ENCODE measurements at places on chromosomes 4 and X. TPM values are rescaled to one million over a fixed set of nuclear protein-coding genes. Genes with fewer than 3 reads are reported as not detected.

GRCh38 chr4:3301450-3302172 lies 8.8 kb downstream of the RGS12 start:
- H3K27me3 ChIP-seq = no peaks in the 10 kb centered on the region
- no peak overlapping the region for H3K4me3 ChIP-seq
- peaks cover 77% of the 10 kb centered on the region for H3K4me1 ChIP-seq
- DNase-seq = no peak
- H3K36me3 ChIP-seq = no peaks in the 10 kb centered on the region

- H3K4me3 ChIP-seq = no peak overlapping the region
- H3K27ac ChIP-seq = no peak overlapping the region
- H3K27me3 ChIP-seq = peaks cover 67% of the 10 kb centered on the region
- no peak for DNase-seq
- no peaks in the 10 kb centered on the region for H3K4me1 ChIP-seq
These were observed 35.6 kb downstream of the PAK3 start for GRCh38 chrX:111131572-111131971.

DNA sequence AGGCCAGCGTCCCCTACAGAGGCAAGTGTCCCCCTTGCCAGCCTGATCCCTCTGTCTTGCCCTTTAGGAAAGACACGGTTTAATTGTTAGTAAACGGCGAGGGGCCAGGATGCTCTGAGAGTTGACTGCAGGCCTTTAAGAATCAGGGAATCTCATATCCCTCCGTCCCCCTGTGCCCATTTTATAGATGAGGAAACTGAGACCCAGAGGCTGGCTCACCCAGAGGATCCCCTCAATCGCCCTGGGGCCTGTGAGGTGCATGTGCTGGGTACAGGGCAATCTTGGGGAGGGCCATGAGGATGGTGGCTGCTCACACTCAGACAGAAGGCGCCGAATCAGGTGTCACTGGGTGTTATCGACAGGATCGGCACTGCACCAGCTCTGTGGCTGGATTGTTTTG lies 575 bp downstream of the ZNF185 start:
- DNase-seq = no peak
- H3K36me3 ChIP-seq = no peaks in the 10 kb centered on the region
- no peak overlapping the region for H3K4me3 ChIP-seq
- H3K27me3 ChIP-seq = peaks cover 11% of the 10 kb centered on the region

Gene INTS6L
- 12.9 TPM for total RNA-seq

- DNase-seq = no peak
- H3K27me3 ChIP-seq = no peaks in the 10 kb centered on the region
- H3K27ac ChIP-seq = no peak overlapping the region
- no peak overlapping the region for H3K4me3 ChIP-seq
These were observed 43.3 kb downstream of the HELT start for GRCh38 chr4:185061610-185062009.

DNA sequence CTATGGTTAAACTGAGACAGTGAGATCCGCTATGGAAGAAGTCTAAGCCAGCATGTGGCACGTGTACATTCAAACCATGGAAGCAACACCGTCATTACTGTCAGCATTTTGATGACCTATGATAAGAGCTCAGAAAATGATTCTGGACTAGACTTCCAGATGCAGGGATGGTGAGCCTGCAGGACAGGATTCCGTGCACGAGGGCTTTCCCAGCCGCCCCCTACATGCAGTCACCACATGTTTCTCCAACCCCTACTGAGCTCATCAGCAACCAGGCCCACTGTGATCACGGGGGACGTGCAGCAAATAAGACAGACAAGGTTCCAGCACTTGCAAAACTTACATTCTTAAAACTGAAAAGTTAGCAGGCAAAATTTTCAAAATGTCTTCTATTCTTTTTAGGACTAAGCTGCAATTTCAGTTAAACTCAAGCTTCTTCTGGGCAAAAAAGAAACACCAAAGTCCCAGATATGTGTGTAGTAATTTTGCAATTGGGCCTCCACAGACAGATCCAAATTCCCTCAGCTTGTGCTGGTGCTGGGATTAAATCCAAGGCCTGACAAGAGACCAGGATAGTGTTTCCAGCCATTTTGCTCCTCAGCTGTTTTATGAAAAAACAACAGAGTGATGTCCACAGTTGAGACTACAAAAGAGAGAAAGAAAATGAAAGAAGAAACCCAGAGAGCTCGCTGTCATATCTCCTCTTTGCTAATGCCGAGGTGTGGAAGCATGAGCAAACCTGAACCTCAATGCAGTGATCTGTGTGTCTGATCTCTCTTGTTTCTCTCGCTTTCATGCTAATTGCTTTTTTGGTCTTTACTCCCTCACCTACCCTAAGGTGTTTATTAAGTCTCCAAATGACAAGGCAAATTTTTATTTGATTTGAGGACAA lies 118.2 kb downstream of the AFAP1 start:
- H3K27me3 ChIP-seq = no peaks in the 10 kb centered on the region
- peaks cover 25% of the 10 kb centered on the region for H3K36me3 ChIP-seq
- peaks cover 27% of the 10 kb centered on the region for H3K4me1 ChIP-seq
- no peak overlapping the region for H3K4me3 ChIP-seq
- H3K27ac ChIP-seq = peak overlapping the region; percentile 92

GRCh38 chrX:39205467-39205866 lies 404.2 kb downstream of the MID1IP1 start:
- no peaks in the 10 kb centered on the region for H3K4me1 ChIP-seq
- H3K27ac ChIP-seq = no peak overlapping the region
- no peaks in the 10 kb centered on the region for H3K27me3 ChIP-seq
- no peak overlapping the region for H3K4me3 ChIP-seq

Gene PGRMC1
- total RNA-seq = 201 TPM

- DNase-seq = no peak
- peaks cover 8% of the 10 kb centered on the region for H3K4me1 ChIP-seq
- H3K36me3 ChIP-seq = peaks cover 6% of the 10 kb centered on the region
- H3K27ac ChIP-seq = no peak overlapping the region
- H3K27me3 ChIP-seq = no peaks in the 10 kb centered on the region
These were observed 104.9 kb upstream of the PSAPL1 start for GRCh38 chr4:7539659-7540058.

- no peaks in the 10 kb centered on the region for H3K36me3 ChIP-seq
- DNase-seq = no peak
- no peaks in the 10 kb centered on the region for H3K4me1 ChIP-seq
- no peak overlapping the region for H3K27ac ChIP-seq
- no peaks in the 10 kb centered on the region for H3K27me3 ChIP-seq
These were observed 49.7 kb downstream of the TLL1 start for GRCh38 chr4:165922747-165923146.

DNA sequence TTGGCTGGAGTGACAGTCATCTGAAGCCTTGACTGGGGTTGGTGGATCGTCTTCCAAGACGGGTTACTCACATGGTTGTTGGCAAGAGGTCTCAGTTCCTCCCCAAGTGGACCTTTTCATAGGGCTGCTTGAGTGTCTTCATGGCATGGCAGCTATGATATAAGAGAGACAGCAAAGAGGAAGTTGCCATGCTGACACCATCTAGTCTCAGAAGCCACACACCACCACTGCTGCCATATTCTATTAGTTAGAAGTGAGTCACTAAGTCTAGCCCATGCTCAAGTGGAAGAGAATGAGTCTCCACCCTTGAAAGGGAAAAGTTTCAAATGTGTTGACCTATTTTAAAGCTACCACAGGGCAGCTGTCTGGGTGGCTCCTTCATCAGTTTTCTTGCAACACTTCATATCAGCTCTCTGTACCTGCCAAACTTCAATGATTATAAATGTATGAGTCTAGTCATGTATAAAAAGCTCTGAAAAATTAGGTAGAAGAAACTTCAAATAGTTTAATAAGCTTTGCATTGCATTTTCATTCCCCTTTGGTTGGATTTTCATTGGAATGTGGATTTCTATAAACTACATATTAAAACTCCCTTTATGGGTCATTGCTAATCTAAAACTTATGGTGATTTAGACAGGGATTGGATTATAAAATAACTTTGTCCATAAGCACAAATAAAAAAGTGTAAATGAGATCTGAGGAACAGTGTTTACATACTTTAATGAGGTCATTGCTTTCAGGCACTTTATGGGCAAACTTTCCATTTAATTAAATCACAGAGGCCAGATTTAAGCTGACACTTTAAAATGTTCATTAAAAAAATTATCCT lies 68.0 kb upstream of the ATXN3L start:
- H3K4me3 ChIP-seq = no peak overlapping the region
- no peak for DNase-seq
- H3K36me3 ChIP-seq = no peaks in the 10 kb centered on the region

GRCh38 chr4:140993370-140993769 lies 139.9 kb downstream of the RNF150 start:
- H3K4me1 ChIP-seq = no peaks in the 10 kb centered on the region
- no peak overlapping the region for H3K4me3 ChIP-seq
- no peak overlapping the region for H3K27ac ChIP-seq
- no peaks in the 10 kb centered on the region for H3K36me3 ChIP-seq

DNA sequence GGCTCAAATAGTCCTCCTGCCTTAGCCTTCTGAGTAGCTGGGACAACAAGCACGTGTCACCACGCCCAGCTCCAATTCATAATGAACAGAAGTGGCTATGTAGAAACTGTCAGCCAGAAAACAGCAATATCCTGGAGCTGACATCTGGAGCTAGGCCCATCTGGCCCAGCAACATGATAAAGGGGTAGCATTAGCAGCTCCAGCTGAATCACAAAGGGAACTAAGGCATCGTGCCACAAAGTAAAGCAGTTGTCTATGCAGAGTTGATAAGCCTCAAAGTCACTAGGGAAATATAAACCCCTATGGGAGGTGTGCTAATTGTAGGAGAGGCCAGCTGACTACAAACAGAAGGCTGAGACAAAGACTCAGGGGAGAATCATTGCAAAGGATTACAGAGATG lies 270.5 kb upstream of the GPC4 start:
- peaks cover 24% of the 10 kb centered on the region for H3K27me3 ChIP-seq
- no peaks in the 10 kb centered on the region for H3K36me3 ChIP-seq
- H3K4me1 ChIP-seq = no peaks in the 10 kb centered on the region
- H3K27ac ChIP-seq = no peak overlapping the region

DNA sequence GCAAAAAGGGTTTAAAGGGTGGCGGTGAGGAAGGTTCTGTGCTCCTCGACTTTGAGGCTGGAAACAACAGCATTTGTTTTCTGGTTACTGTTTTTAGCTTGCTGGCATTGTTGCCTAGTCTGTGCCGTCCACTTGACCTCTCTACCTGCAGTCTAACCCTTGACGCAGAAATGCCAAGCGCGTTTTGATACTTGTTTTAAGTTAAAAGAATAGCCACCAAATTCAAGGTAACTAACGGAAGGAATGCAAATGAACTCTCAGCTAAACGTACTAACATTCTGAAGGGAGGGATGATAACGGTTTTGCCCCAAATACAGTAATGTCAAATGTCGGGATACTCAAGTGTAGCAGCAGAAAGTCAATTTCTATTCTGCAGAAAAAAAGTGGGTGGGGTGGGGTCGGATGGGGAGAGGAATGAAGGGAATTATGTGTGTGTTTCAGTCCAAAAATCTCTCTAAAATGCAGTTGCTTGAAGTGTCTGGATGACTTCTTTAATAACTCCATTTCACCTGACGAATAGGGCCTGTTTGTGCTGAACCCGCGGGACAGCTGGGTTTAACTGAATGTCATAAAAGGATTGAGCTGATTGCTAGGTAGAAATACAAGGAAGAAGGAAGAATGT lies 3.4 kb upstream of the NKX6-1 start:
- DNase-seq = no peak
- H3K27ac ChIP-seq = no peak overlapping the region
- no peak overlapping the region for H3K4me3 ChIP-seq

- no peak for DNase-seq
- H3K4me3 ChIP-seq = no peak overlapping the region
- H3K27ac ChIP-seq = no peak overlapping the region
- no peaks in the 10 kb centered on the region for H3K4me1 ChIP-seq
- H3K27me3 ChIP-seq = no peaks in the 10 kb centered on the region
These were observed 88.4 kb downstream of the WDFY3 start for GRCh38 chr4:84878090-84878489.

GRCh38 chr4:100314057-100314456 lies 123.8 kb upstream of the DDIT4L start:
- H3K36me3 ChIP-seq = no peaks in the 10 kb centered on the region
- H3K27me3 ChIP-seq = no peaks in the 10 kb centered on the region
- DNase-seq = no peak

GRCh38 chr4:55348466-55348865 lies 2.4 kb downstream of the SRD5A3 start:
- DNase-seq = no peak
- peaks cover 23% of the 10 kb centered on the region for H3K4me1 ChIP-seq
- no peak overlapping the region for H3K4me3 ChIP-seq
- H3K27me3 ChIP-seq = no peaks in the 10 kb centered on the region
- no peak overlapping the region for H3K27ac ChIP-seq

- peaks cover 21% of the 10 kb centered on the region for H3K4me1 ChIP-seq
- no peak overlapping the region for H3K4me3 ChIP-seq
- H3K27me3 ChIP-seq = no peaks in the 10 kb centered on the region
- no peaks in the 10 kb centered on the region for H3K36me3 ChIP-seq
- no peak for DNase-seq
- H3K27ac ChIP-seq = no peak overlapping the region
These were observed 208.7 kb downstream of the CHIC2 start for GRCh38 chr4:53855581-53856250.

Gene NAA11
- not detected for total RNA-seq

Gene ZNF732
- 0.63 TPM for total RNA-seq

All from tibial nerve (tissue), 4 donors.